ENCODE measurements at places on chromosomes 2 and 18.

DNA sequence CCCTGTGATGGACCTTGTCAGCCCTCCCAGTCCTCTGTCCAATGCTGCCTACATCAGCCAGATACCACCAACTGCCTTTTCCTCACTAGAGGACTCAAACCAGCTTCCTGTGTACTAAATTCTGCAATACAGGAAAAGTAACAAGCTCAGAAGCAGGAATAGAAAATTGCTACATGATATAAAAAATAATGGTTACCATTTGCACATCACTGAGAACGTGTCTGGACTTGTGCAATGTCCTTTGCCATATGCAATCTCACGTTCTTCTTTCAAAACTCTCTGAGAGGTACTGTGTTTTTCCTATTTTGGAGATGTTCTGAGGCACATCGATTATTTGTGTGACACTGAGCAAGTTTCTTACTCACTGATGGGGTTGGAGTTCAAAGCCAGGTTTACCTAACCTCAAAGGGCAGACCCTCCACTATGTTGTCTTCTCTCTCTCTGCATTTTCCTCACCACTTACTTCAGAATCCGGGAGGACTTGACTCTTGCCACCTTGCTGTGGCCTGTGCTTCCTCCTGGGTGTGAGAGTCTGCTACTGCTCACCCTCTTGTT, 12.1 kb downstream of the UPP2 start:
- no peak for DNase-seq

DNA sequence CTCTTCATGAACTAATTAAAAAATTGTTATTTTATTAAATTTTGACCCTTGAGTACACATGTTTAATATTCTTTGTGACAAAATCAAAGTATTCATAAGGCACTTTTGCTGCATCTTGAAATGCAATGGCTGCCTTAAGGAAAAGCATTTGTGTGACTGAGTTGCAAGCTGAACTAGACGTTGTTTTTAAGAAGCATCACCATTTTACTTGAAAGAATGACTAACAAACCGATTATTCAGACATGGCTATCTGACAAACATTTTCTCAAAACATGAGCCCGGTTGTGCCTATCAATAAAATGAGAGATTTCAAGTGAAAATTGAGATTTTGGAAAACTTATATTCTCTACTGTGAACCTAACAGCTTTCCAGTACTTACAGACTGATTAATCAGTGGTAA, 2.8 kb downstream of the GCFC2 start:
- no peak for DNase-seq

- no peak for DNase-seq
Measured at GRCh38 chr2:51387235-51387634, 355.3 kb upstream of the NRXN1 start.

GRCh38 chr2:143519521-143519920, 390.3 kb downstream of the ARHGAP15 start:
- no peak for DNase-seq

- no peak for DNase-seq
Measured at GRCh38 chr2:169512525-169512924, 3.0 kb downstream of the KLHL41 start.

DNA sequence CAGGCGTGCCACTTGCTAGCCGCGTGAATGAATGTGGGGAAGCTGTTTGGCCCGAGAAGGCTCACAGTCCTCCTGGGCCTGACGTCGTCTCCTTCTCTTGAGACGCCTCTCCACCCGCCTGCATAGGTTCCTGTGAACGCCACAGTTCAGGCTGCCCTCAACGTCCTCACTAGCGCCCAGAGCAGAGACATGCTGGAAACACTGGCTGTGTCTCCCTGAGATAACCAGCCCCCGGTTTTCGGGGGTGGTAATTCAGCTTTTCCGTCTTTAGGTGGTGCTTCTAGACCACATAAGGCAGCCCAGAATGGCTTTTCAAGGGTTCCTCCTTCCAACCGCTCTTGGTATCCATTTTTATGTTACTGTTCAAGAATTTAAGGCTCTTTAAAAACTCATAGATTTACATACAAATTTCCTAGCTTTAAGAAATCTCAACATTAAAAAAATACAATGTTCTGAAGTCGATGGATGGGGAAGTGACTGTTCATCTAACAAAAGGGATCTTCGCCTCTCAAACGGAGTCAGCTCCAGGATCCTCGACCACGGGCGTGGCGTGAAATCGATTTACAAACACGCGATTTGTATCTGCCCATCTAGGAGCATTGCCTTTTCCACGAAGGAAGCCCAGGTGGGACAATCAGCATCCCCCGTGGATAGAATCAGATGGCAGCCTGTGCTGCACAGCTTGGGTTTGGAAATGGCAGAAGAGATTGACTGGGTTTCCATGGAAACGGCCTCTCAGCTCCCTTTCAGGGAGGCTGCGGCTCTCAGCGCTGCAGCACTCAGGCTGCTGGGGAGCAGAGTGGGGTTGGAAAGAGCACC, 110.6 kb upstream of the PXDN start:
- DNase-seq: peak; percentile 54

- no peak for DNase-seq
Measured at GRCh38 chr18:35139517-35139916, 98.3 kb downstream of the MAPRE2 start.

- no peak for DNase-seq
Measured at GRCh38 chr18:48791636-48792105, 159.1 kb downstream of the SMAD7 start.

GRCh38 chr2:122543815-122544214, 788.4 kb downstream of the TSN start:
- no peak for DNase-seq

- peak; percentile 23 for DNase-seq
Measured at GRCh38 chr2:74919827-74920226, 38.6 kb upstream of the POLE4 start.

DNA sequence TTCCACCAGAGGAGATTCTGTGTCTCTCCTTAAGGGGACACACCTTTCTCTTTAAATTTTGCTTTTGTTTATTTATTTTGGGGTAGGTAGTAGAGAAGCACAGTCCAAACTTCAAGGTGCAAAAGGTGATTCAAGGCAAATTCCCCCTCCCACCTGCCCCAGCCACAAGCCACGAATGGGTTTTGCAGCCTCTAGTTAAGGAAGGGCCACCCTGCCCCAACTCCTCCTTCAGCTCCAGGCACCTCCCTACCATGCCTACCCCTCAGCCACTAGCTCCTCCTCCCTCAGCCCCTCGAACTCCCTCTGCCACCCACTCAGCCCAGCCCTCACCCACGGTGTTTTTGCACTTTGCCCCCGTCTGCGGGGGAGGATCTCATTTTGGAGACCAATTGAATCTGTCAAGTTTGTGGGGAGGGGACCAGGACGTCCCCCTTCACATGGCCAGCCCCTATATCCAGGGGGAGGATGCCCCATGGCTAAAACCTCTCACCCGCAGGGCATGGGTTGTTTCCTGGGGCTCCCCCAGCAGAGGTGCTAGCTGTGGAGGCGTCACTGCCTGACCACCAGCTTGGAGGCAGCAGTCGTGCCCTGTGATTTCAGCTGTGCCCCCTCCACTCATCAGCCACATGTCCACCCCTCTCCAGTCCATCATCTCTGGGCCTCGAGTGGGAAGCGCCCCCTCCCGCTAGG, 4.5 kb downstream of the HAAO start:
- no peak for DNase-seq

DNA sequence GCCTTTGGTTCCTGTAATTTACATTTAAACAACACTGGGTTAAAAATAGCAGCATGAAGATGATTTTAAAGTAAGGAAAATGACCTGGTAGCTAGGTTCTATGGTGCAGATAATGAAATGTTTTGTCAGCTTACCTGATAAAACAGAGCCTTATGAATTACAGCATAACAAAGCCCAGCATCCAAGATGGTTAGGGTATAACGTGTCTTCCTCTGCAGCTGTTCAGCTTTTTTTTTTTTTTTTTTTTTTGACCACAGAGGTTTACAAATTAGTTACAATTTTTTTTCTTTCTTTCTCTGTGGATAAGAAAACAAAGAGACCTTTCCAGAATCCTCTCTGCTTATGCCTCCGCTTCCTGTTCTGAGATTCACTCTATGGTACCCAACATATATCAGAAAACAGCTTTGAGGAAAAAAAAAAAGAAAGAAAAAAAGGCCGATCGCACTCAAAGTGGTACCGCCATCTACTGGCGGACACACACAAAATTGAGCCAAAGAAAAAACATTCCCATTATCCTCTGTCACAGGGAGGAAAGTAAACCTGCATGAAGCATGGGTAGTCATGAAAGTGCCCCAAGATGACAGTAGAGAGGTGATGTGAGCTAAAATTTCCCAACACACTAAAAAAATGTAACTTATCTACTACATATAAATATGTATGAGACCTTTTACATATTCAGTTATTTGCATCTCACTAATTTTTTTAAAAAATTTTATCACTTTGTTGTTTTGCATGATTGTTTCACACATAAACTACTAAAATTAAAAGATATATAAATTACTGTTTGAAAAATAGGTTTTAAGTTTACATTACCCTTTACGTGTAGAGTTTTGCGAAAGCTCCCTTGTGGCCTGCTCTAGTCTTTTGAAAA, at the start of gene SCN3A:
SCN3A (minus strand) TSS at position 362 of the 871 bp plus-strand sequence. CDS start 27,656 bp downstream, outside the sequence.
- peak; percentile 35 for DNase-seq

GRCh38 chr2:46893269-46893939, 22.2 kb downstream of the MCFD2 start:
- no peak for DNase-seq

GRCh38 chr18:48813321-48813720, 137.4 kb downstream of the SMAD7 start:
- DNase-seq: no peak

DNA sequence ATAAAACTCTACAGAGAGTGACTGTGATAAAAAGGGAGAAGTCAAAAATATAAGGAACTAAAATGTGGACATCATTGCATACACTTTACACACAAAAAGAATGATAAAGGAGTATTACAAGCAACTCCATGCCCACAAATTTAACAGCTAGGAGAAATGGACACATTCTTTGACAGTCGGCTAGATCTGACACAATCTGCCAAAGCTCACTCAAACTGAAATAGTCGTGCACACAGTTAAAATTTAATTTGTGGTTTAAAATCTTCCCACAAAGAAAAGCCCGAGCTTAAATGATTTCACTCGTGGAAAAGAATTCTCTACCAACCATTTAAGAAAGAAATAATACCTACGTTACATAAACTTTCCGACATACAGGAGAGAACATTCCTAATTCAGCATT, 132.4 kb downstream of the ZAP70 start:
- no peak for DNase-seq

DNA sequence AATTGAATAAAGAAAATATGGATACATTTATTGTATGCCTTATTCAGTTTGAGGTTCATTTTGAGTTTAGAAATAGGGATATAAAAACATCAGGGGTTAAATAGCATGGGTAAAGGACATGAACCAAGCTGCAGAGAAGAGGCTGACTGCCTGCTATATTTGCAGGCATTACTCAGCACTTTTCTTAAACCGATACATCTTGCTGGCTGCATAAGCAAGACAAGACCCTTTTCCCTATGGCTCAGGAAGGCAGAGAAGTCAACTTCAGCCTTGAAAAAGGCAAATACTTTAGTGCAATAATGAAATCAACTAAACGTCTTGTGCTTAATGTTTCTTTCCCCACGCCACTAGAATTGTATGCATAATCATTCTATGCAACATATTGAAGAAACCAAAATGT, 36.4 kb downstream of the SCN1A start:
- DNase-seq: no peak

DNA sequence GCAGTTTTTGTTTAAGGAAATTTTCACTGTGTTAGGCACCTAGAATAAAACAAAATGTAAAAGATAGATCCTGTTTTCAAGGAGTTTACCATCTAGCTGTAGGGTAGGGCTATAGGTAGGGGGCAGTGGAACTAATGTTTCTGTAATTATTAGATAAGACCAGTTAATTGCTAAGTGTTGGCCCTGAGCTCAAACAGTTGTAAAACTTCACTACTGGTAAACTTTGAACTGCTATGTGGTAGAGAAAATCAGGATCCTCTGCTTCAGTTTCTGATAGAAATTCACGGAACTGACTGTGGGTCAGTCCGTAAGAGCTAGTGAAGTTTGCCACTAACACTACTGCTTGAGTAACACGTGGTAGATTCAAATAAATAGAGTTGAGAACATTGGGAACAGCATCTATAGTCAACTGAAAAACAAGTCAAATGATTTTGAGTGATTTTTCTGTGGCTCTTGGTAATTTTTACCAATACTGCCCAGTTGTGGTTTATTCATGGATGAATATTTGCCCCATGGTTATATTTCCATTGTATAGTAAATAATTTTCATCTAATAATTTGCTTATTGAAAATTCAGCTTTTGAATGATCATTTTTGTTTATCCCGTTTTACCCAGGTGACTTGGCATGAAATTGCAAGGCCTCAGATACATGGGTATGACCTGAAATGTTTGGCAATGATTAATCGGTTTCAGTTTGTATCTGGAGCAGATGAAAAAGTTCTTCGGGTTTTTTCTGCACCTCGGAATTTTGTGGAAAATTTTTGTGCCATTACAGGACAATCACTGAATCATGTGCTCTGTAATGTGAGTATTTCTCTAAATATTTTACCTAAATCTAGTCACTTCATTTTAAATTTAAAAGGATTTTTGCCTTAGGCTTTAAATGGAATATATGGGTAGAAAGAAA, 26.4 kb downstream of the ELP2 start:
- DNase-seq: no peak

DNA sequence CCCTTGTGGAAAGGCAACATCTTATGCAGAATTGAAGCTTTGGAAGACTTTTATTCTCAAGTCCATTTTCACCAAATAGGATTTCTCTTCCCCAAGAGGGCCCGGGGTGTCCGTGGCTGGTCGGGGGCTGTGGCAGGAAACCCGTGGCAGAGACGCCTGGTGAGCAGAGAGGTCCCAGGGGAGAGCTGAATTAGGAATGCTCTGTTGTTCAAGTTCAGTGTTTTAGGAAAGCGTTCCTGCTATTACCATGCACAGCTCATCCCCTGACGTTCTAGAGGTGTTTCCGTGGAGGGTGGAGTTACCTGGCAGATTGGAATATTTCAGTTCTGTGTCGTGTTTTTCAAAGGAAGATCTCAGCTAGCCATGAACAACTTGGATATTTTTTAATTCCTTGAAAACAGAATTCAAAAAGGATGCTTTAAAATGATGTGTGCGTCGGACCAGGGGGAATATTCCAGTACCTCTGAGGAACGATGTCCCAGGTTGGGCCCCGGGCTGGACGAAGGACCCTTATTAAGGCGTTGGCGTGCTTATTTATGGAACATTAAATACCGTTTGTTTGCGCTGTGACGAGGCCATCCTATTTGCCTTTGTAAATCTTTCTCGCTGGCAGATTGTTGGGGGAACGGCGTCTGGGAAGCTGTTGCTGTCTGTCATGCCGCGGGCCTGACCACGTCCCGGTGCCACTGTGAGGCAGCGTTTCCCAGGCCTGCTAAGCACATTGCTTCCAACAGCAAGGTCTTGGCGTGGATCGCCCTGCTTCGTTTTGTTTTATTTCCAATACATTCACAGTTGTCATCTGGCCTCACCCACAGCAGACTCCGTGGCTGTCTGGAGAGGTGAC, 8.2 kb downstream of the NFATC1 start:
- DNase-seq: no peak

DNA sequence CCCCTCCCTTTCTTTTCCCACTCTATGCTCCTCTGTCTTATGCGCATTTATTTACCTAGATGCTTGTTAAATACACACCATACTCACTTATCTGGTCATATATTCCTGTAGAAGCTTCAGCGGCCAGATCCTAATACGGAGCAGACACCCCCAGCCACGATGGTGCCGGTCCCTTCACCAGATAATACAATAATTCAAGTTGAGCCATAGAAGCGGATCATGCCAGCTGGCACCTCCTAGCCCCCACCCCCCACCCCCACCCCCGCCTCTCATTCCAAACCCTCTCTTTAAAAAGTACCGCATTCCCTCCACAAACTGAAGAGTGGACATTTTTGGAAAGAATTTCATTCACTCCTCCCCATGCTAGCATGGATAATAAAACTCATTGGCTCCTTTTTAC, 95.2 kb downstream of the BIN1 start:
- DNase-seq: no peak

GRCh38 chr18:75895135-75895534, 467.6 kb upstream of the SMIM21 start:
- DNase-seq: no peak
